T-helper 2 cell (primary cell): ENCODE measurements at places on chromosomes 5 and 9.

GRCh38 chr5:150082374-150082773 lies 4.0 kb downstream of the CSF1R start:
- DNase-seq: no peak

DNA sequence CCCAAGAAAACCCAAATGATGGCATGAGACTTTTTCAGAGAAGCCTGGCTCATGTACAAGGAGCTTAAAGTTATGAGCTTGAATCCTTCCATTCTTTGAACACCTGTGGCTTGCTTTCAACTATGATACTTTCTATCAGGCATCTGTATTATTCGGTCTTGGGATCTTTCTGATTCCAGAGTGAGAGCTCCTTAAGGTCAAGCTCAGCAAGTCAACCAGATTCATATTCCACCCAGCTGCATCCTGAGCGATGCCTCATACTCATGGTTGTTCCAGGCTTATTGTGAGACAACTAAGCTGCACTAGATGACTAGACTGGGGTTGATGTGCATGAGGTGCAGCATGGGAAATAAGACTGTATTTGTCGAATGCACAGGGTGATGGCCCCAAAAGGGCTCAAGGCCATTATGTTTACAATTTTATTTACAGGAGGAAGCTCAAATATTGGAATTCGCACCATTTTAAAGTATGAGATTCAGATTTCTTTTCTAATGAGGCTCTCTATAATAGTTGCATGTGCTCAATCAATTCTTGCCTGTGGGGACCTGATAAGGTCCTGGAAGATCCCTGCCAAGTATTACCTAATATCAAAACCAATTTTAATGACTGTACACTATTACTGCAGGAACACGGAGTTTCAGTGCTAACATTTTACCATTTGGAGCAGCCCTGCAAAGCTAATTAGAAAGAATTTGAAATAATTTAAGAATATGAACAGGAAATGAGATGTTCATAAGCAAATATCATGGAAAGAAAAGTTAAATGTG lies 453.8 kb downstream of the SEMA5A start:
- DNase-seq: no peak

GRCh38 chr9:87718852-87719612 lies 6.9 kb upstream of the CTSL start:
- DNase-seq: no peak

DNA sequence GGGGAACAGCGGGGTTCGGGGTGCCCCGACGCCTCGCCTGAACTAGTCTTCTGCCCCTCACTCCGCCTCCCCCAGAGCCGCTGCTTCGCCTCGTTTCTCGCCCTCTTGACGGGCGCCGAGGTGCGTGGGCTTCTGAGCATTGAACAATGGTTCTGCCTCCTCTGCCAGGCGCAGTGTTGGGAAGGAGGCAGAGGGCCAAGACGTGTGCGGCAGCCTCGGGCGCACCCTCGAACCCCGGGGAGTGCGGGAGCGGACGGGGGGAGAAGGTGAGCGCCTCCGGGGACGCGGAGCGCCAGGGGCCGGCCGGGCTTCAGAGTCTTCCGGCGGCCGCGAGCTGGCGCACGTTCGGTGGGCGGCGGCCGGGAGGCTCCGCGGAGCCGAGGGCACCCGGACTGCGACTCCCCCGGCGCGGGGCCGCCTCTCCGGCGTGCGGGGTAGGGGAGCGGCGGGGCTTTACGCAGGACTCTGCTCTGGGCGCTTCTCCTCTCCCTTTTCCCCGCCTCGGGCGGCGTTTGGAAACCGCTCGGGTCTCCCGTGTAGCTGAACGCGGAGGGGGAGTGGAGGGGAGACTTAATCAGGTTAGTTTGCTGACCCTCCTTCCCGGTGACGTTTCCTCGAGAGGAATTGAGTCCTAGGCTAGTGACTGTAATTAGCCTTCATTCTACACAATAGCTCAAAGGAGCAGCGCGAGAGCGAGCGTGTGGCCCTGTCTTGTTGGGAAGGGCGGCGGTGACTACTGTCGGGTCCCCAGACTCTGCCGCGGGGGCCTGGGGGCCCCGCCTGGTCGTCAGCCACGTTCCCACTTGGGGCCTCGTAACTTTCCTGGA lies 1.1 kb downstream of the VLDLR start:
- peak; percentile 31 for DNase-seq

GRCh38 chr5:109833946-109834345 lies 144.2 kb downstream of the MAN2A1 start:
- no peak for DNase-seq

GRCh38 chr9:130824643-130825350 lies 10.3 kb upstream of the ABL1 start:
- DNase-seq: no peak

DNA sequence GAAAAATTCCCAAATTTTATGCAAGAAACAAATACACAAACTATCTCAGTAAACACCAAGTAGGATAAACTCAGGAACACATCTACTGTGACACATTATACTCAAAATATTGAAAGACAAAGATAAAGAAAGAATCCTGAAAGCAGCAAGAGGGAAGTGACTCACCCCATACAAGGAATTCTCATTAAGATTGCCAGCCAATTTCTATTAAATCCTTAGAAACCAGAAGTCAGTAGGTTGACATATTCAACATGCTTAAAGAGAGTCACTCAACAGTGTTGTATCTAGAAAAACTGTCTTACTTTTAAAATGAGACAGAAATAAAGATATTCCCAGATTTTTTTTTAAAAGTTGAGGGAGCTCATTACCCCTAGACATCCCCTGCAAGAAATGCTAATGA lies 15.5 kb downstream of the SPATA31E1 start:
- no peak for DNase-seq

DNA sequence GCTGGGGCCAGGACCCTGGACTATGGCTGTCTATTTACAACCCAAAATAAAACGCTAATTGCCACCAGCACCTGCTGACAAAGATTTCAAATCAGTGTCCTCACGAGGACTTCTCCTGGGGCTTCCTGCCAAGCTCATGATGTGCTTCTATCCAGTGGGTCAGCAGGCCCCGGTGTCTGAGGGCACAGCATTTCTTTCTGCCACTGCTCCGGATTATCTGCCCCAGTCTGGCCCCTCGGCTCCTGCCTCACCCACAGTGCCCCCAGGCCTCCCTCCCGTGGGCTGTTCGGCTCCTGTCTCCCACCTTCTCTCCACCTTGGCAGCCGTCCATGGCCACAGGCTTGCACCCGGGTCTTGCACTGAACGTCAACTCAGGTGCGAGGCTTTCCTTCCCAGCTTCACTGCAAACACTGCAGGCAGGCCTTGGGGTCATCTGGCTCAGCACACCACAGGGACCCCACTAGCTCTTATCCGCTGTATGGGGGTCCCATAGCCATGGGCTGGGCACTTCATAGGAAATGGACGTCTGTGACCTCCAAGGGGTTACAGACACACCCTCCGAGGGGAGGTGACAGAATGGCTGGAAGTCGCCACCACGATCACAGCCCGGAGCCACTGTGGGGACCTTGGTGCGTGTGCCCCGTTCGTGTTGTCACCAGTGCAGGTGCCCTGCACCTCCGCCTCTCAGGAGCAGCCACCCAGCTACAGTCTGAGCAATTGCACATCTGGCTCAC lies 43.8 kb upstream of the FCN1 start:
- DNase-seq: no peak

GRCh38 chr9:100088202-100088601 lies 10.6 kb downstream of the ERP44 start:
- no peak for DNase-seq

DNA sequence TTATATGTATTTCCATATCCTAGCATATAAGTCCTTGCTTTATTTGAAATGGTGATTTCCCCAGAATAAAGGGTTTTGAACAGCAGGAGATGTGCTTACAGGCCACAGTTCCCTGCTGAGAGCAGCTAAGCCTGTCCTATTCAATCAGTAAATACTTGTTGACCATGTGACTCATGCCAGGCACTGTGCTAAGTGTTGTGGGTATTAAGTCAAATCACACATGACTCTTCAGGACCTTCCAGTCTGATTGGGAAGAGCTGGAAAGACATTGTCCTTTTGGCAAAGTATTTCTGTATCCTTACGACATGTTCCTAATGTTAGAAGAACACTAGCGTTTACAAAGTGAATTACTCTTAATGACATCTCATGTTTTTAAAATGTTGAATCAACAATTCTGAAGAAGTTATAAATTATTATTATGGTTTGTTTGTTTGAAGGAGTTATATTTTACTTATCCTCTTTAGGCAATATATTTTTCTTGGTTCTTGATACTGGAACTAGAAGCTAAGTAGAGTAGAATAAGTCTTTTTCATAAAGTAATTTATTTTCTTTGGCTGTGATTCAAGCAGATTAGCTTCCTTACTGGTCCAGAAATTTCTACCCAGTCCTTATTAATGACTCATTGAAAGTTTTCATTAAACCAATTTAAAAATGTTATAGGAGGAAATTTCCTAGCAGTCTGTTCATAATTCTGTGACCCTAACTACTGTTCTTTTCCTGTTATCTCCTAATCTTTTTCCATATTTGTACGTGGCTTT lies 82.1 kb downstream of the GAPVD1 start:
- DNase-seq: no peak
